ENCODE measurements at places on chromosomes 7 and 10.

GRCh38 chr7:151851782-151852181 lies 25.1 kb downstream of the PRKAG2 start:
- DNase-seq = no peak

DNA sequence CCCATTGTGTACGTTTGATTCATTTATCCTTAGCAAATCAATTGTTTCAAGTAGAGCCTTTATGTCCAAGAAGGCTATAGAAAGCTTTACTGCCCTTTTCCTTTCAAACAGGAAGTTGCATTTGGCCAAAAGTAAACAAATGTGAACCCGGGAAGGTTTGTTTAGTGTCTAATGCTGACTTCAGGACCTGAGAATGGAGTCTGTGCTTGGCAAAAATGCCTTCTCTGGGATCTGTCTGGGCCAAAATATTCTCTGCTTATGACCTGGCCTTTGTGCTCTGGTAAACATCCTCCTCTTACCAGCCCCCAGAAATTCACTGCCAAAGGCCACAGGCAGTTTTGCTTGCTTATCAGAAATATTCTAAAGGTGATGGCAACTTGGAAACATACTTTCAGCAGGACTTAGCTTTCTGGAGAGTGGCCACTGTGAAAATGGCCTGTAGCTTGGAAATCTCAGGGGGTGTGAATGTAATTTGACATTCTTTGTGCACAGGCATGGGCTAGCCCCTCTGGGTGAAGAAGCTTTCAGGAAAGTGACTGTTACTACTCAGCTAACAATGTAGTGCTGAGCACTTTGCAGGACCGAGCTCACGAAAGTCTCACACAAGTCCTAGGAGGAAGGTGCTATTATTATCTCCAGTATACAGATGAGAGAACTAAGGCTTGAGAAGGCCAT lies 199.5 kb downstream of the PTEN start:
- DNase-seq = no peak

DNA sequence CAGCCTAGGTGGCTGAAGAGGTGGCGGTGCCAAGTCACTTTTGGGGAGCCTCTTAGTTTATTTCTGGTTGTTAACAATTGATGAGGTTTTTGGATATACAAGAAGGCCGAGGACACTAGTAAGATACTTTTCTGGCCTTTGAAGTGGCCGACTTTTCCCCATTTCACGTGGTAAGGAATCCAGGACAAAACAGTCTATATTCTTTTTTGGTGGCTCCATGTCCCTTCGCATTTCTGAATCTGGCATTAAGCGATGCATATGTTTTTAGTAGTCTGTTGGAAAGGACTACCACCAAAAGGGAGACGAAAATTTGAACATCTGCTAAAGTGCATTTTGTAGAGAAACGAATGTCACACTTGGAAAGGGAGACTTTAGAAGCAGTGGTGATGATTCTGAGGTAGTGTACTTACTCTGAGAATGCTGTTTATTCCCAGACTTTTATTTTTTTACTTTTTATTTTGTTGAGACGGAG lies 1.5 kb downstream of the MLLT10 start:
- no peak for DNase-seq

DNA sequence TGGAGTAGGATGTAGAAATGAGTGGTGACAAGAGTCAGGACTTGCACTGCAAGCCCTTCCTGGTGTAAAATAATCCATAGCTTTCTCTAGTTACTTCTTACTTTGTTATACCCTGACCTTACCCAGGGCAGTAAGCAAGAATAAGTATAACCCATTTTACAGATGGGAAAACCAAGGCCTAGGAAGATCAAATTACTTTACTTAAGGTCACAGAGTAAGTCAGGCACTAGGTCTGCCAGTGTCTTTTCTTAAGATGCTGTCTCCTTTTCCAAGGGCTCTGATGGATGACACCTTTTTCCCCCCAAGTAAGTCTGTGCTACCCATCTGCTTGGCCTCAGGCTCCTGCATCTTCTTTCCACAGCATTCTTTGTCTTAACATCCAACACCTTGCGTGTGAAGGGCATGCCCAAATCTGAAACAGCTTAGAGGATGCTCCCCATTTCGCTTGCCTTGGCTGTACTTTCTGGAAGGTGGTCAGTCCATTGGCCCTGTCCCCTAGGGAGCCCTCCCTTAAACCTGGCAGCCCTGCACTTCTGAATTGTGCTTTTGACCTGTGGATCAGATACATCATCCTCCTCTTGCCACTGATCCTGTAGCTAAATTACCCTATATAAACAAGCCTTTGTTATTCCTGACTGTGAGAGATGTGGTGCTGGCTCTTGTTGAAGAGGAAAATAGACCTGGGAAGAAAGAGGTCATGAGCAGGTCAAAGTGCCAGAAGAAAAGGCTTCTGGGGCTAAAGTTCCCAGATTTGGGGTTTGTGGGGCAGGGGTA lies 168.6 kb downstream of the LRMDA start:
- no peak for DNase-seq

- no peak for DNase-seq
Observed at GRCh38 chr7:27204851-27205322, 5.0 kb upstream of the HOXA13 start.

GRCh38 chr10:133169173-133169947 lies 9.3 kb downstream of the KNDC1 start:
- DNase-seq = no peak

DNA sequence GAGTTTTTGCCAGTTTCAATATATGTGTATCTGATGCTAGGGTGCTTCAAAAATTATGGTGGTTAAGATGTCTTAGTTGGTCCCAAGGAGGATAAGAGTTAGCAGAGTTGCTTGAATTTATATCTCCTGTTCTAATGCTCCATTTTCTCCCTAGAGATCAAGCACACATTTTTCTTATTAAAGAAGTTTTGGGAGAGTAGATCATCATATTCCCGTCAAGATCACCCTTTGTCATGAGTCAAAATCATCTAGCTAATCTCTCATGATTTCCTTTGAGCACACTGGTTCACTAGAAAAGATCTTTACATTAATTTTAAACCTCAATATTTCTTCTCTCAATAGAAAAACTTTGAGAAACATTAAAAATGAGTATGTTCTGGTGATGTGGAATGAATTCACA lies 429.9 kb upstream of the SEMA3A start:
- no peak for DNase-seq

- no peak for DNase-seq
Observed at GRCh38 chr7:39075210-39075609, 97.5 kb downstream of the POU6F2 start.

DNA sequence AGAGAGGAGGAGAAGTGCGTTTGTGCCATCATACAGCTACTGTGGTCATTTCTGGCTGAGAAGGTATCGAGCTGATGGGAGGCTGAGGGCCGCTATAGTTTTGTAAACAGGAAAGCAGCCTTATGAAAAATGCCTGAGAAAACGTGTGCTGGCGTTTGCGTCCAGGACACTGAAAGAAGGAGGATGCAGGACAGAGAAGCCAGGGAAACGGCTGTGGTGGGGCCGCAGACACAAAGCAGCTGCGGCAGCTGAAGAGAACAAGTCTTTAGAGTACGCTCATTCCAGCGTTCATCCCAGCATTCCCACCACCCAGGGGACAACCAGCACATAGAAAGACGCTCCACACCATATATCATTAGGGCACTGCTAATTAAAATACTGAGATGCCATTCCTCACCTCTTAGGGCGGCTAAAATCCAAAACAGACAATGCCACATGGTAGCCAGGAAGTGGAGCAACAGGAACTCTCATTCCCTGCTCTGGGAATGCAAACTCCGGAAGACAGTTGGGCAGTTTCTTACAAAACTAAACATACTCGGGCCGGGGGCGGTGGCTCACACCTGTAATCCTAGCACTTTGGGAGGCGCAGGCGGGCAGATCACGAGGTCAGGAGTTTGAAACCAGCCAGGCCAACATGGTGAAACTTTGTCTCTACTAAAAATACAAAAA lies 18.4 kb downstream of the GNA12 start:
- no peak for DNase-seq

GRCh38 chr10:1172256-1172984 lies 116.2 kb downstream of the WDR37 start:
- no peak for DNase-seq

GRCh38 chr7:136470179-136470578 lies 398.3 kb upstream of the CHRM2 start:
- no peak for DNase-seq

- DNase-seq = no peak
Observed at GRCh38 chr7:84022009-84022408, 172.6 kb downstream of the SEMA3A start.

DNA sequence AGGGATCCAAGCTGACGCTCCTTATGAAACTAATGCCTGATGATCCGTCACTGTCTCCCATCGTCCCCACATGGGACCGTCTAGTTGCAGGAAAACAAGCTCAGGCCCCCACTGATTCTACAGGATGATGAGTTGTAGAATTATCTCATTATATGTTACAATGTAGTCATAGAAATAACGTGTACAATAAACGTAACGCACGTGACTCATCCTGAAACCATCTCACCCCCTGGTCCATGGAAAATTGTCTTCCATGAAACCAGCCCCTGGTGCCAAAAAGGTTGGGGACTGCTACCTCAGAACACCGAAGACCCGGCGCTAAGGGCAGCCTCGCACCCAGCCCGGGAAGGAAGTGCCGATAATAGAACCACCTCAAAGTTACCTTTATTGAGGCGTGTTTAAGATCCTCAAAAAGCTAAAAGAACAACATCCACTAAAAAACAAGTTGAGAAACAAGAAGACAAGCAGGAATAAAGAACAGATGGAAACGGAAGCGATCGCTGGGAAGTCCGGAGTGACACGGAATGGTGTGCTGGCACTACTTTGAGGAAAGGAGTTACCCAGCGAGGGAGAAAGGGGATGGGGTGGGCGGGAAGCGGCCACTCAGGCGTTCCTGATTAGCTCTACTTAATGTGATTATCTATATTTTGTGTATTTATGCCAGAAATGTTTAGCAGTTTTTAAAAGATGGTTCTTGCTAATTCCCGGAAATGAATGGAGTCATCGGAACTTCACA lies 50.1 kb upstream of the PRKAR1B start:
- no peak for DNase-seq

- DNase-seq = no peak
Observed at GRCh38 chr10:129417870-129418269, 49.2 kb upstream of the MGMT start.

GRCh38 chr7:128932862-128933179 lies 4.9 kb upstream of the IRF5 start:
- no peak for DNase-seq

GRCh38 chr10:97633921-97634320 lies 621 bp upstream of the MORN4 start:
- DNase-seq = peak; percentile 31

DNA sequence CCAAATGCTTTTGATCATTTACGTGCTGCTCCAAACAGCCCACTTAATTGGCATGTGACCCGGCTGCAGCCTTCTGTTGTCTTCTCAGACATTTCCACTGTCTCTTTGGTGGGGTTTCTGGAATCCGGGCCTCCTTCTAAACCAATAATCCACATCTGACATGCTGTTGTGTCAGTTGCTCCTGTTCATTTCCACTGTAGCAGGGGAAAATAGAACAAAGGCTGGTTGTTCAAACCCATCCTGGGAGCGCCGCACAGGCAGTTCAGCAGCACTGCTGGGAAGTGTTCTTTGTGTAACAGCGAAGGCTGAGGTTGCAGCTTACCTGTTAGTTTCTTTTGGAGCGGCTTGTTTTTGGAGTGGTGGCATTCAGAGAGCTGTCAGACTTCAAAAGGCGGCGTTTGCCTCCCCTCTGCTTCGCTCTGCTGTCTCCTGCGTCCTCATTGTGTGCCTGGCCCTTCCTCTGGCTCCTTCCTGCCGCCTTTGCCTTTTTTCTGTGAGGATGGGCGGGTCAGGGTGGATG lies 149.4 kb downstream of the SNX10 start:
- DNase-seq = no peak

- no peak for DNase-seq
Observed at GRCh38 chr7:157703131-157703530, 366.3 kb downstream of the DNAJB6 start.

DNA sequence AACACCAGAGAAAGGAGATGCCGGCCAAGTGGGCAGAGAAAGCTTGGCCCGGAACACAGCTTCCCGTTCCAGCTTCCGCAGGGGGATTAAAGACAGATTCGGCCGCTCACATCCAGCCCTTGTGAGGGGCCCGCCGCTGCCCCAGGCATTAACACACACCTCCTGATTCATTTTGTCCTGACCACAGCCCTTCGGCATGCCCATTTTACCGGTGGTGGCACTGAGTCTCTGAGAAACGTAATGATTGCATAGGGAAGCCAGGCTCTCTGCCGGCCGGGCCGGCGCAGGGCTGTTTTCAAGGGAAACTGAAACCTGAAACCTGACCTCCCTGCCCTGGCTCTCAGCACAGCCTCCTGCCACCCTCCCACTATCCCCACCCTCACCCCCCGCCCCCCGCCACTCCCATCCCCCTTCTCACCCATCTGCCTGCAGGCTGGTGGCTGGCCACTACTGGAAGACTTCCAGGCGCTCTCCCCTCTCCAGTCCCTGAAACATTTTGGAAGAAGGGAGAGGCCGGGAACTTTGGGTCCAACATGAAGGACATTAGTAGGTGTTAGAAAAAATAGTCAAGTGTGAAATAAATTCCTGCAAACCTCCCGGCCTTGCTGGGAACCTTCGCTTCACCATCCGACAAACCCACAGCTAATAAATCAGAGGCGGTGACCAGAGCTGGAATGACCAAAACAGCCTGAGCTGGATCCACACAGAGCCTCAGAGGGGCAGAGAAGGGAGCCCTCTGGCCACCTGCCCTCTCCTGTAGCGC lies 83.5 kb upstream of the CUX1 start:
- peak; percentile 85 for DNase-seq

Data from MM.1S (cell line).